ENCODE measurements at places on chromosomes 13 and 19. TPM values are rescaled to one million over a fixed set of nuclear protein-coding genes. Genes with fewer than 3 reads are reported as not detected.

DNA sequence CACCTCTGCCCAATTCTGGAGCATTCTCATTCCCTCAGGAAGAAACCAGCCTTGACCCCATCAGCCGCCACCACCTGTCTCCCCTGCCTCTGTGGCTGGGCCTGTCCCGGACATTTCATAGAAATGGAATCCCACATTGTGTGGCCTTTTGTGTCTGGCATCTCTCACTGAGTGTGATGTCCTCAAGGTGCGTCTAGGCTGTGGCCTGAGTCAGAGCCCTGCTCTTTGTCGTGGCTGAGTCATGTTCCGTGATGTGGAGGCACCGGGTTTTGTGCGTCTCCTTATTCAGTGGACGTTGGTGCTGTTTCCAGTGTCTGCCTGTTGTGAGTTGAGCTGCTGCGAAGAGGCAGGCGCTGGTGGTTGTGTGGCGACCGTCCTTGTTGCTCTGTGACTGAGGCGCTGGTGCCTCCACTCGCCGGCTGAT, 3.5 kb downstream of the FZR1 start:
- no peak for DNase-seq

GRCh38 chr19:19409205-19409604, 3.7 kb downstream of the GATAD2A start:
- DNase-seq, result no peak

DNA sequence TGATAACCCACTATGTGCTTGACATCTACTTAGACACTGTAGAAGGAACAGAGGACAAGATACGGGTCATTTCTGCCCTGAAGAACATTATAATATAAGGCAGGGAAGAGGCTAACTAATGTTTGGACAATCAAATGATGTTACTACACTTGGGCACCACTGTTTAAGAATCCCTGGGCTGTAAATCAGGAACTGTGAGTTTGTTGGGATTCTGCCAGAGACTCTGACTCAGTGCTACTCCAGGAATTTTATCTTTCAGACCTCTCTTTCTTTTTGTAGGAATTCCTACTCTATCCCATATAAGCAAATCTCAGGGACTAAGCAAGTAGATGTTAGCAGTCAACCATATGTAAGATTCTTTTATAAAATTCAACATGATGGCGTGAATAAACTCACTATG, 3.1 kb upstream of the ZNF471 start:
- DNase-seq, result no peak

LRRC25 gene
- total RNA-seq, result 0.73 TPM

RETN gene
- not detected for total RNA-seq

SIGLEC5 gene
- not detected for total RNA-seq

Data from CD4-positive, alpha-beta memory T cell (primary cell).